ENCODE measurements at places on chromosomes 4 and X.

- no peak for DNase-seq
Observed at GRCh38 chr4:33218238-33218637, 2498.1 kb downstream of the PCDH7 start.

DNA sequence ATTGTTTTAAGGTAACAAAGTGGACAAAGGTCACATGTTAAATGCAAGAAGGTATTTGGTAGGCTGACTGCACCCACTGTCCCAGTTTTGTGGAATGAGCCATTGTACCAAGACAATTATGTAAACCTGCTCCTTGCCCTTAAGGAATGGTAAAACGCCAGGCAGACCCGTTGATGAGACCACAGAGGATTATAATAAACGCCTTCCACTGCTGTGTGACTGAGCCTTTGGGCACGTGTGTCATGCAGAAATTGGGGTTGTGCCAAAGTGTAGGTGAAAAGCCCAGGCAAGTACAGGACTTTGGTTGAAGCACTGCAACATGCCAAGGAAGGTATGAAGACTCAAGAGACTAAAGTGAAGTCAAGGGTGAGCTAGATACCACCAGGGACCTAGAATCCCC lies 59.7 kb downstream of the LRRC66 start:
- no peak for DNase-seq

- no peak for DNase-seq
Observed at GRCh38 chr4:6109842-6110560, 90.3 kb downstream of the JAKMIP1 start.

DNA sequence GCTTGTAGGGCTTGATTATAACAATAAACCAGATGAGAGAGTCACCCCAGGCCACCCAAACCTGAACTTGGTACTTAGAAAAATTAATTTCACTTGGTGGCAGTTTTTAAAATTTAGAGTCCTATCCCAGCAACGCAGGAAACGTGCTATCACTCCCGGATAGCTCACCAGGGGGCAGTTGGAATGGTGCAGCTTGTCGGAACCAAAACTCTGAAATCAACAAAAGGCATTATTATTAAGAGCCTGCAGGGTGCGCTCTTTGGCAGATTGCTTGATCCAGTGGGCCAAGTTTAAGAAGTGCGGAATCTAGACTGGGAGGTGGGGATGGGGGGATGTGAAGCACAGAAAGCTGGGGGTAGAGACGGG lies 2.4 kb downstream of the FRAS1 start:
- no peak for DNase-seq

DNA sequence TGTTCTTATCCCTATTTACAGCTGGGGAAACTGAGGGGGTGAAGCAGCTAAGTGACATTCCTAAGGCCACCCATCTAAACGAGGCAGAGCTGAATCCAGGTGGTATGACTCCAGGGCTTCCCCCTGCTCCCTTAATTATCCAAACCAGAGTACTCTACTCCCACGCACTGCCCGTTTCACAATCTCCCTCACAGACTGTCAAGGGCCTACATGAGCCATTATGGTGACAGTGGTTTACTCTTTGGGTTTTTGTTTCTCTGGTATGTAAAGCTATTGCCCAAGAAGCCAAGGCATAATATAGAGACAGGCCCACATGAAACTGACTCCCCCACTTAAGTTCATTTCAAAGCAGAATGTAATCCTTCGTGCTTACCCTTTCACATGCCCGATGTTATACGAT lies 95.1 kb downstream of the NHS start:
- no peak for DNase-seq

GRCh38 chr4:6093671-6094070 lies 75.4 kb upstream of the C4orf50 start:
- no peak for DNase-seq

- DNase-seq: no peak
Observed at GRCh38 chrX:37860721-37861120, 13.3 kb upstream of the DYNLT3 start.

- no peak for DNase-seq
Observed at GRCh38 chr4:69896530-69897116, 34.2 kb upstream of the CSN1S1 start.

DNA sequence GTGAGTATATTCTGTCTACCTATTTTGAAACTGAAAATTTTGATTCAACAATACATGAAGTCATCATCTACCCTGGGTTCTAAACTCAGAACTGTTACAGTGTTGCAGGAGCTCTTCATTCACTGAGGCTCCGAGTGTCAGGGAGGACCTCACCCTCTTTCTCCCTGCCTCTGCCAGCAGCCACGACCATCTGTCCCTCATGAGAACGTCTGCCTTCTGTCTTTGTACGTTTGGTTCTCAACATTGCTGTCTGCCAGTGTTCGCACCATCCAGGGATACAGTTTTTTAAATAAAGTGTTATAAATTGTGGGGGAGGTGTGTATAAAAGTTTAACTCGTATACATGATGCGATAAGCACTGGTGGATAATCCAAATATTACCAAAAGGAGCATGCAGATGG lies 55.5 kb downstream of the TRAPPC11 start:
- DNase-seq: no peak

GRCh38 chrX:28189011-28189410 lies 207.8 kb upstream of the DCAF8L1 start:
- DNase-seq: no peak

GRCh38 chrX:12245650-12246645 lies 107.7 kb downstream of the FRMPD4 start:
- DNase-seq: no peak

DNA sequence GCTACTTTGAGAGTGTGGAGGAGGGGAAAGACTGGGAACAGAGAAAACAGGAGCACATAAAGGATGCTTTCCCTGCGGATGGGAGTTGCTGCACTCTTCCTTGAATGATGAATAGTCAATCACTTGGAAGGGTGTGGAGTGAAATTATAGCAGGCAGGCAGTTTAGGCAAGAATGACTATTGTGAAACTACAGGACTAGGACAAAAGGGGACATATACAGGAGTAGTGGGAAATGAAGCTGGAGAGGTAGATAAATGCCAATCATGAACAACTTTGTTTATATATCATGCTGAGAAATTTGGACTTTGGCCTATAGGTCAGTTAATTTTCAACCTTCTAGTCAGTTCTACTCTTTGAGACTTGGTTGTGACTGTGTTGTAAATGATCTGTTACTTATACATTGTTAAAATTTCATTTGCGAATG lies 76.9 kb downstream of the PAQR3 start:
- no peak for DNase-seq

DNA sequence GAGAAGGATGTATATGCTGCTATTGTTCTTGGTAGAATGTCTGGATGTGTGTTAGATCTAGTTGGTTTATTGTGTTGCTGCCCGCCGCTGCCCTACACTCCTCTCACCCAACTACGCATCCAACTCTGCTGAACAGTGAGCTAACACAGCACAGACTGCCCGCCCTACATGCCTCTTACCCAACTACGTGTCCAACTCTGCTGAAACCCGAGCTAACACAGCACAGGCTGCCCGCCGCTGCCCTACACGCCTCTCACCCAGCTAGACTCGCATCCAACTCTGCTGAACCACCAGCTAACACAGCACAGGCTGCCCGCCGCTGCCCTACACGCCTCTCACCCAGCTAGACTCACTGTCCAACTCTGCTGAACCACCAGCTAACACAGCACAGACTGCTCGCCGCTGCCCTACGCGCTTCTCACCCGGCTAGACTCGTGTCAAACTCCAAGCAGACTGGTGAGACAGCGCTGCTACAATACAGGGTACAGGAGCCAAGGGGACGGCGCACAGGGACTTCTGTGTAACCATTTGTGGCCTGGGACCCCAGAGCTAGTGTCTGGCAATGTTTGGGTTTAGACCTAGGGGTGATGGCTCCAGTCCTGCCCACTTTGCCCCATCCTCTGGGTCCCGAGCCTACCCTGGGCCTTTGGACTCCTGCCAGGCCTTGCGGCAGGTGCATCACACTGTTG lies 11.6 kb upstream of the CTBP1 start:
- no peak for DNase-seq

GRCh38 chr4:91298156-91298700 lies 1005.5 kb upstream of the GRID2 start:
- no peak for DNase-seq

DNA sequence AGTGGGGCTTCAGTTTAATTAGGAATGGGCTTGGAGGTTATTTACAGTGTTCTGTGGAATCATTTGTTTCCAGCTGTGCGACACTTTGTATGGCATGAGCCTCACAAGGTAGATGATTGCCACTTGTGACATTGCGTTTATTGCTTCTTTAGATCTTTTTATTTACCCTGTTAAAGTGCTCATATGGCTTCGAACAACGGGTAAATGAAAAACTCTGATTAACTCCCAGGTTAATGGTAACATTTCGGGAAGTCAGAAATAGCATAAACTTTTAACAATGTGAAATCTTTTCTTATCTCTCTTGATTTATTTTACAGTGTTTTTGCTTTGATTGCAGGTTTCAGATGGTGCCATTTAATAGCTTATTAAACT lies 494.3 kb downstream of the IDS start:
- DNase-seq: no peak

DNA sequence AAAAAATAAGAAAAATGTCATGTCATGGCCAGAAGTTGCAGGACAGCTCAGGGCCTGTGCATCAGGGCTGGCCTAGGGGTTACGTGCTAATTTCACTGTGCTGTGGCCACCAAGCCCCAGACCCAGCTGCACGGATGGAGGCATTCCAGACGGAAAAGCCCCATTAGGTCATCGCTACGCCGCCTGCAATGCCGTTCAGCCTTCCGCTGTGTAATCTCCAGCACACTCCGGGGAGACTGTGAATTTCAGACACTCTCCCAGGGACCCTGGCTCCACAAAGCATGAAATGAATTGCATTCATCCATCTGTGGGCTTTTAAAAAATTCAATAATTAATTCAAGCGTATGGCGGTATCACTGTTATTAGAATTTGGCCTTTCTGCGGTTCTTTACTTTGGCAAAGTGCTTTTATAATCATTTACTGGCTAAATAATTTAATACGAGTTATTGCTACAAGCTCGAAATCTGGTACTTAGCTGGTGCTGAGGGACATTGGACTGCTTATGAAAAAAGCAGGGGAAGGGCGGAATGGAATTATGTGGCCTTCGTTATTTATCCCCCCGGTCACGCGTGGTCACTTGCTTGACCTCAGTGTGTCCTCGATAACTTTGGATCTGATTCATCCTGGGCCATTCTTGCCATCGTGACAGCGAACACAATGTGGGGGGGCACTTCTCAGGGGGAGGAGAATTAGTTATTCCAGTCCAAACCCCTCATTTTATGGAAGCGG lies 9.0 kb upstream of the NSG1 start:
- no peak for DNase-seq

- no peak for DNase-seq
Observed at GRCh38 chr4:101415962-101416361, 68.6 kb upstream of the PPP3CA start.

GRCh38 chr4:167906851-167907250 lies 185.5 kb upstream of the ANXA10 start:
- DNase-seq: no peak

DNA sequence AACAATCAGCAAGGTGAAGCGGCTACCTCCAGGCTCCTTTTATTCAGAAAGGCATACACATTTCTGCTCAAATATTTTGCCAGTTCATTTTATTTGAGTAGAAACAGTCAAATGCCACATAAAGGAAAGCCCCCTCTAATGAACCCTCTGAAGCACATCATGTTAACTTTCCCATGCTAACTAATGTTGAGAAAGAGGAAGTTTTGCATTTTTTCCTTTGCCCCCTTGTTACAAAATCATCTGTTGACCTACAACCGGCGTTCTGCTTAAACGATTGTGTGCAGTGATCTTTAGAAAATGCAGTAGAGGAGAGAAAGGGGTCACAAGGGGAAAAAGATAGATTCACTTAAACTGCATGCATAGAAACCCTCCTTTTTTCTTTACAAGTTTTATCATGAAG lies 25.2 kb upstream of the ATXN3L start:
- no peak for DNase-seq

DNA sequence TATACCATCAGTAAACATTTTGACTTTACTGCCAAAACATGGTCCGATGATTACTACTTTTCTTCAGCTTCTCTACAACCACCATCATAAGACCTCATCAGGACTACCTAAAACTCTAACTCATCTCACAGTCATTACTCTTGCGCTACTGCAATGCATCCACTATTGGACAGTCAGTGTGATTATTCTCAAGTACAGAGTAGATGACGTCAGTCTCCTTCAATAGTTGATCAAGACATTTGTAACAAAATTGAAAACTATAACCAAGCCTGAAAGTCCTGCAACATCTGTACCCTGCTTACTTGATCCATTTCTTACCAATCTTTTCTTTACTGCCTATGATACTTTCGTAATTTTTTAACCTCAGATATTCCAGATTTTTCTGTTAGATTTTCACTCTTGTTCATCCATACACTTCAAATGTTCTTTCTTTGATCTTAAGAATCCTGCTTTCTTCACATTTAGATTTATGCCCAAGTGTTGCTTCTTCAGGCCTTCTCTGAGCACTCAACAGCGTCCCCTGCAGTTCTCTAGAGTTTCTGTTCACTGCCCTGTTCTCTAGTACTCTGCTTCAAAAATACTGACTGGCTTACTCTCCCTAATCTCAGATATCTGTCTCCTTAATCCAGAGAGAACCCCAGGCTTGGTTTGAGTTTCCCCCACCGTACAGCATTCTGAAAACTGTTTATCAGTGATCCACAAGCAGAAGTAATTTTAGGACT lies 1517.6 kb downstream of the STIM2 start:
- DNase-seq: no peak

DNA sequence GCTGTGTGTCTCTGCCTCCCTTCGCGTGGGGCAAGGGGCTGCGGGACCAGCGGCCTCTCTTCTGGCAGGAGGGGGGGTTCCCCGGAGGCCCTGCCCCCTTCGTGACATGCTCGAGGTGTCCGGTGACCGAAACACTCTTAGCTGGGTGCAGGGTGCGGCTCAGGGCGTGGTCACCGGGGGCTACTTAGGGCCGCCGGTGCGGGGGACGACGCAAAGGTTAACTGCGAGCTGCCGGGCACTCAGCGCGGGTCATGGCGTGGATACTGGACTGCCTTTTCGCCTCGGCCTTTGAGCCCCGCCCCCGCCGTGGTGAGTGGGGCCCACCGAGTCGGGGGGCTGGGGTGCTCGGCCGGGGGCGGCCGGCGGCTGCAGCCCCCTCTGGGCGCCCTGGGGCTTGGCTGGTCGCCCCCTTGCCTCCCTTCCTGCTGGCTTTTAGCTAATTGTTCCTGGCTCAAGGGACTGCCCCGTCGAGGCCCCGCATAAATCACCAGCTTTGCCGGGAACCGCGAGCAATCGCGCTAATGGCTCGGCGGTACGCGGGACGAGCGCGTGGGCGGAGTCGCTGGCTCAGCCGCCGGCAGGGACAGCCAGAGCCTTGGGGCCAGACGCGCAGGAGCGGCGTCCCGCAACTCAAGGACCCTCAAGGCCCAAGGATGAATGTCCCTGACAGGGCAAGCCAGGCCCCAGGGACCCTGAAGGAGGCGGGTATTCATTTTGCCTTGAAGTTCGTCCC lies at the start of gene ARHGAP36:
ARHGAP36 (plus strand) TSS at position 211 of the 733 bp plus-strand sequence. CDS start 23,320 bp downstream, outside the sequence.
- DNase-seq: no peak

DNA sequence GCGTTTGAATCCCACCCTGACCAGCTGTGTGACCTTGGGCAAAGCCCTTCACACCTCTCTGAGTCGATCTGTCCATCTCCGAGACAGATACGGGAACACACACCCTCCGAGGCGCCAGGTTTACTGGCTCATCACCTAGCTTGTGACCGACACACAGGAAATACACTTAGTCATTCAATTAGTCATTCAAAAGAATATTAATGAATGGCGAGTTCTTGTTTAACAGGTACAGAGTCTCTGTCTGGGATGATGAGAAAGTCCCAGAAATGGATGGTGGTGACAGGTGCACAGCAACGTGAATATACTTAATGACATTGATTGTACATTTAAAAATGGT lies 80.6 kb downstream of the PPP2R2C start:
- no peak for DNase-seq
